ENCODE measurements at places on chromosomes 11 and 22.

- DNase-seq = no peak
Observed at GRCh38 chr11:45537614-45538013, 127.8 kb downstream of the CHST1 start.

DNA sequence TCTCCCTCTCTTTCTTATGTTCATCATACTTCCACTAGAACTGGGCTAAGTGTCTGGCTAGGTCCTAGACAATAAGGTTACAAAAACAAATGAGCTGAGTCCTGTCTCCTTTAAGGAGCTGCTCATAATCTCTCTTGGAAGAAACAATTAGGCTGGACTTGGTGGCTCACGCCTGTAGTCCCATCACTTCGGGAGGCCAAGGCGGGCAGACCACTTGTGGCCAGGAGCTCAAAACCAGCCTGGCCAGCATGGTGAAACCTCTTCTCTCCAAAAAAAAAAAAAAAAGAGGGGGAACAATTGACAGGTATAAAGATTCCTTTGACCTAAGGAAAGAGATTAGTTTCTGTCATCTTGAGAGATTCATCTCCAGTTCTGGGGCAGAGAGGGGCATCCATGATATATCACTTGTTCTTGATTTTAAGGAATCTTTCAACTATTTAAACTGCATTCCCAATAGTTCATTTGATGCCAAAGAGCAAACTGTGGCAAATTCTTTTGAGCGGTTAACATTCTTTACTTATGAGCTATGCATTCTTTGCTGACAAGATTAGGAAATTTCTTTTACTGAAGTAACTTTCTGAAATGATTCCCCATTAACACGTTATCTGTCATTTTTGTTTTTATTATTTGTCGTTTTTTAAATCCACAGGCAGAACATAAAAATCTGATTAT, 125.5 kb downstream of the C11orf87 start:
- no peak for DNase-seq

- DNase-seq = no peak
Observed at GRCh38 chr11:13315517-13316432, 38.2 kb downstream of the BMAL1 start.

DNA sequence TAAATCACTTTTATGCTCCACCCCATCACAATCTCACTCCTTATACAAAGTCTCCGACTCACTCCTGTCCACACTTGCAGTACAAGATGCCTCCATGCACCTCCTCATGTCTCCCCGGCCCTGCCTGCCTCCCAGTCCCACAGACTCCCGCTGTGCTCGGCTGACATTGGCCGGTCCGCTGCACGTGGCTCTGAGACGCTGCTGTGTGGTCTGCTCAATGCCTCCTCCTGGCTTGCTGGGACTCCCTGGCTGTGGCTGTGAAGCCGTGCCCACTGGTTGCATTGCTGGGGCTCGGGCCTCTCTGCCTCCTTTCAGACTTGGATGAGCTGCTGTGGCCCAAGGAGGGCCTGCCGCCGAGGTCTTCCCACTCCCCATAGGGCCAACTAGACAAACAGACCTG, 224.0 kb upstream of the B3GAT1 start:
- DNase-seq = no peak

DNA sequence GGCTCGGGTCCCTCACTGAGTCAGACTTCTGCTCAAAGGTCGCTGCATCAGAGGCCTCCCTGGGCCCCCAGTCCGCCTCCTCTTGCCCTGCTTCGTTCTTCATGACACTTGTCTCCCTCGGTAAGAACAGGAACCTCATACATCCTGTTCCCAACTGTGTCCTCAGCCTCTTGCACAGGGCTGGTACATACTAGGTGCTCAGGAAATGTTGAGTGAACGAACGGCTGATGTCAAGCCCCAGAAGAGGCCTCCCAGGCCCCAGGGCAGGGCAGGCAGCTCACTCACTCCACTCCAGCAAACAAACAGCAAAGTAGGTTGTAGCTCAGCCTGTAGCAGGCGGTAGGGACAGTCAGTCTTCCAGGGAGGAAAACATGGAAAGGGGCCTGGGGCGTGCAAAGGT, 17.2 kb downstream of the SYNGR1 start:
- no peak for DNase-seq

GRCh38 chr11:75105462-75105925, 8.8 kb upstream of the OR2AT4 start:
- no peak for DNase-seq

GRCh38 chr11:46912526-46913150, 5.7 kb downstream of the LRP4 start:
- no peak for DNase-seq

DNA sequence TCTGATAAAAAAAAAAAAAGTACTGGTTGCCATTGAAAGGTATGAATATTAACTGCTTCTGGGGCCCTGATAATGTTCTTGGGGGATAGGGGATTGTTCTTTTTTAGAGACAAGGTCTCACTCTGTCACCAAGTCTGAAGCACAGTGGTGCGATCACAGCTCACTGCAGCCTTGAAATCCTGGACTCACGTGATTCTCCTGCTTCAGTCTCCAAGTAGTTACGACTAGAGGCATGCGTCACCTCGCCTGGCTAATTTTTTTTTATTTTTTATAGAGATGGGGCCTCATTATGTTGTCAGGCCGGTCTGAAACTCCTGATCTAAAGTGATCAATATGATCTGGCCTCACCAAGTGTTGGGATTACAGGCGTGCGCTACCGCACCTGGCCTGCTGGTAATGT, 63.5 kb downstream of the FCHSD2 start:
- DNase-seq = no peak

DNA sequence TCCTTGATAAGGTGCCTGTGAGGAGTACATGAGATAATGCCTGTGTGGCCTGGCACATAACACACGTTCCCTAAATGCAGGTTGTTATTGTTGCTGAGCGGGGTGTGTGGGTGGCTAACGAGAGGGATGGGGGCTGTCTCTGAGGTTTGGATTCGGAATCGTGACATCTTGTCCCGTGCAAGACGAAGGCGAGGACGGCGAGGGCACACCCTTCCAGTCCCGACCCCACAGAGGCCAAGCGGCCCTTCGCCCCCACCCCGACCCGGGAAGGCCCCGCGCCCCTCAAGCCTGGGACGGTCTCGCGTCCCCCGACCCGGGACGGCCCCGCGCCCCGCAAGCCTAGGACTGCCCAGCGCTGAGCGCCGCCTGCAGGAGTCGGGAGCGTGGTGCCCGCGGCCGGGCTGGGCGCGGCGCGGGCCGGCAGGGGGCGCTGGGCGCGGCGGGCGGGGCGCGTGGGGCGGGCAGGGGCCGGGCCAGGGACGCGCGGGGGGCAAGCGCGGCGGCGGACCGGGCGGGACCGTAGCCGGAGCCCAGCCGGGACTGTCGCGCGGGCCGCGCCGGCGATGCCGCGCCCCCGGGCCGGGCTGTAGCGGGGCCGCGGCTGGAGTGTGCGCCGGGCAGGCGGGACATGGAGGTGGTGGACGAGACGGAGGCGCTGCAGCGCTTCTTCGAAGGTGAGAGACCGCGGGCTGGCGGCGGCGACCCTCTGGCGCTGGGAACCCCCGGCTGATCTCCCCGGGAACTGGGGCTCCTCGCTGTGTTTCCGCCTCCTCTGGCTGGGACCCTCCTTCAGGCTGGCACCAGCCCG, at the start of gene MYRF:
Gene MYRF (plus strand): TSS at position 520 of the 808 bp plus-strand sequence. CDS start 109 bp downstream, at position 629.
- no peak for DNase-seq

GRCh38 chr22:23562186-23562585, 17.9 kb downstream of the IGLL1 start:
- no peak for DNase-seq

- DNase-seq = no peak
Observed at GRCh38 chr11:123111465-123111864, 49.5 kb upstream of the HSPA8 start.

DNA sequence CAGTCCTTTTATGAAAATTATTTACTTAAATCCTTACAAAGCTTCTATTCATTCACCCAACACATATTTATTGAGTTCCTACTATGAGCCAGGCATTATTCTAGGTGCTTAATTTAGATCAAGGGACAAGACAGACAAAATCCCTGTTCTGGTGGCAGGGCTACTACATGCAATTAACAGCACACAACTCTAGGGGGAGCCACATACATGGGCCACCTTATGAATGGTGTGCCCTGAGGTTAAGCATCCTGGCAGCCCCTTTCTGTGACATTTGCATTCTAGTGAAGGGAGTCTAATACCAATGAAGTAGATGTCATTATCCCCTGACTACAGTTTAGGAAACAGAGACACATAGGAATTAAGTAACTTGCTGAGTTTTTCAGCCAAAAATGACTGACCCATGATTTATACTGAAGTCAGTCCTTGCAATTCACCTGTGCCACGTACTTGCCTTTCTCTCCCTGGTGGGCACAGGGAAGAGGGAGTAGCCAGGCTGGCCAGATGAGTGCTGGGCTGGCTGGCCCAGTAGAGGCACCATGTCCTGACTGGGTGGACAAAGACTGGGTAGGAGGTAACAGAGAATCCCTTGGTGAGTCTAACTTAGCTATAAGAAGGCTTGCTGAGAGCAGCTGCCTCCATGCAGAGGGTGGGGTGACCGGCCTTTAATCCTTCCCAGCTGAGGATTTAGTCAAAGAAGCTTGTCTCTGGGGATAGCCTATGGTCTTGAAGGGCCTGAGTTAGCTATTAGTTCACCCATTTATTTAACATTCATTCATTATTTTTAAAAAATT, 52.0 kb upstream of the ELF5 start:
- DNase-seq = no peak

GRCh38 chr11:110472858-110473257, 43.1 kb downstream of the FDX1 start:
- no peak for DNase-seq

GRCh38 chr22:23112472-23113012, 29.2 kb downstream of the RSPH14 start:
- no peak for DNase-seq

GRCh38 chr11:125111001-125111342, 454 bp downstream of the TMEM218 start:
- DNase-seq = no peak

DNA sequence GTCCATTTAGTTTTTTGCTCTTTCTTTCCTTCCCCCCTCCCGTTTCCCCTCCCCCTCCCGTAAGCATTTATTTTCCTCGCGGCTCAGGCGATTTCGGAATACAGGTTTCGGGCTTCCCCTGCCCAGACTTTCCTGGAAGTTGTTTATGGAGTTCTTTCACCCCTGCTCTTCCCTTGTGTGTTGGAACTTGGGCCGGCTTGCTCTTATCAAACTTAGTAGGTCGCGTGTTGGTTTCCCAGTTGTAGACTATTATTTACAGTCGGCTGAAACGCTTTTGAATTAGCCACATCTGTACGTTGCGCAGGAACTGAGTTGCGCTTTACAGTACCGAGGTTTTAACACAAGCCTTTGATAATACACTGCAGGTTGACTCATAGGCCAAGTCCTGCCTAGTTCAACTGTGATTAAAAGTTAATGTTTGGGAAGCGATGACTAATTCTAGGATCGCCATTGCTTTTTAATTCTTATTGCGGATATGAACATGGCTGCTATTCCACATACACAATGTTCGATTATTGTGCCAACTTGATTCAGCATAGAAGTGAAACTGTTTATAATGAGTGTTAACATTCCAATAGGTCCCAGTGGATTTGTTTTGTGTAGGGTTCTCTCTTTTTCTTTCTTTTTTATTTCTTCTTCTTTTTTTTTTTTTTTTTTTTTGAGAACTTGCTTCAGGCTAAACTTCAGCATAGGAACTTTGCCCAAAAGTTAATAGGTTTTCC, 1.7 kb downstream of the YAP1 start:
- no peak for DNase-seq

DNA sequence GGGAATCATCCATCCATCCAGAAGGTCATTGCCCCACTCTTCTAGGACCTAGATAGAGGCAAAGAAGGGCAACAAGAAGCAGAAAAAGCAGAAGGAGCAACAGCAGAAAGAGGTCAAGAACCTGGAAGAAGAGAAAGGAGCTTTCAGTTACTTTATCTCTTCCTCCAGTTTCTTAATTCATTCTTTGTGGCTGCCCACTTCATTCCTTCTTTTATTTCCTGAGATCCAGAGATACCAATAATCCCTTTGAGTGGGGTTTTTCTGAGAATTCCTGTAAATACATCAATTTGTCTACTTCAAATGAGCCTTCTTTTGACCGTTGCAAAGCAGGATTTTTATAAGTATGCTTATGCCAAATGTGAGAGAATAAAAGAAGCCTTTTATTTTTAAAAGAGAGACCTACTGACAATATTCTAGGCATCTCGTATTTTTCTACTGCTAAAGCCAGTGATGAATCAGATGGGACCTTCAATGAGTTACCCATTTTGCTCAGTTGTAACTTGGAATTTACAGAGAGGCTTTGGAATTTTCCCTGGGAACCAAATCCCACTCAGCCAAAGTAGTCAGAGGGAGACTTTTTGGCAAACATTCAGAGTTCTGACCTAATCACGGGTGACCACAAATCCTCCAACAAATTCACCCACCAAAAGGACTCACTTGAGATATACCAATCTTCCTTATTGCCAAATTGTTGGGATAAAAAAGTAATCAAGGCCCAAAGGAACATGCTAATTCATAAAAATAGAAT, 54.9 kb downstream of the ZC3H12C start:
- no peak for DNase-seq

GRCh38 chr11:114290503-114291235, 5.5 kb upstream of the NNMT start:
- DNase-seq = no peak

GRCh38 chr11:115201111-115201792, 303.0 kb downstream of the CADM1 start:
- DNase-seq = no peak

DNA sequence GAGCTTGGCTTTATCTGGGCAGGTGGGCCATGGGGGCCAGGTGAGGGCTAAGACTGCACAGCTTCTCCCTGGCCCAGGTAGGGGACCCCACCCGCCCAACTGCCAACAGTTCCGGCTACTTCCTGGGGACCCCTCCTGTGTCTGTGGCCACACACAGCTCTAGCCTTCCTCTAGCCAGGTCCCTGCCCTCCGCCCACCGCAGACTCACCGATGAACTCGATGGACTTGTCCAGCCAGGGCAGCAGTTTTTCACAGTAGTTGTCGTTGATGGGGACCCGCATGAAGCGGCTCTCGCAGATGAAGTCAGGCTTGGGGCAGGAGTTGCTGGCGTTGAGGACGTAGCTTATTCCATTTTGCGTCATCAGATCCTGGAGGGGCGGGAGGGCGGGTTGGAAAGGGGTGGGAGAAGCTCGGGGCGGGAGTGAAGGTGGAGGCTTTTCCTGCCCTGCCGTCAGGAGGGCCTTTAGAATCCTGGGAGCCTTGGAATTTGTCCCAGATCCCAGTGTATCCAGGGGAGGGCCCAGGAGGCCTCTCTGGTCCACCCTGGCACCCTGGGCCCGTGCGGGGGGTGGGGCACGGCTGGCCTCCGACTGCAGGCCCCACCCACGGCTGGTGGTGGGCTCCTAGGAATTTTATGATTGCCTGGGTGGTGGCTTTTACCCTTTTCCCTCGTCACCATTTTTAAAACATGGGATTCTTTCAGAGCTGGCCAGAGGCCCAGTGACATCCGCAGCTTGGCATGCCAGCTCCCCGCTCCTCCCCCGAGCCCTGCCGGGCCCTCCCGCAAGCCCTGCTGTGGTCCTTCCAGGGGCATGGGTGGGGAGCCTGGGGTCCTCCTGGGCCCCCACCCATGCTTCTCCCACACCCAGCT, 13.9 kb downstream of the DUSP8 start:
- DNase-seq = no peak
